ENCODE measurements at places on chromosomes 2 and 18.

GRCh38 chr2:136801661-136802060 is 36.3 kb downstream of the THSD7B start:
- DNase-seq, result no peak

GRCh38 chr2:72338076-72338475 is 190.4 kb upstream of the CYP26B1 start:
- no peak for DNase-seq

- no peak for DNase-seq
Observed at GRCh38 chr2:168635065-168635577, 167.3 kb upstream of the NOSTRIN start.

DNA sequence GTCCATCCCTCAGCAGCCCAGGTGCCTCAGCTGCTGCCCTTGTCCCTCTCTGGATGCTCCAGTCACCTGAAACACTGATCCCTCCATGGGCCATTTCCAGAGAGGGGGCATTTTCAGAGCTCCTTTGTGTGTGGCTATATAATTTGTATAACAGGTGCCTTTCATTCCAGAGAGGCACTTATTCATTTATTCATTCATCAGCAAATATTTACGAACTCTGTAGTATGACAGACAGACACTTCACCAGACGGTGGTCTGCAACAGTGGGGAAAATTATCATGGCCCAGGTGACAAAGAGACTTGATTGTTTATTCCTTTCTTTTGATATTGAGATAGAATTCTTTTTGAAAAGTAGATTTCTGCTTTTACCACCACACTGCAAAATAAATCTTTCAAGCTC is 361.7 kb downstream of the TMEM182 start:
- no peak for DNase-seq

DNA sequence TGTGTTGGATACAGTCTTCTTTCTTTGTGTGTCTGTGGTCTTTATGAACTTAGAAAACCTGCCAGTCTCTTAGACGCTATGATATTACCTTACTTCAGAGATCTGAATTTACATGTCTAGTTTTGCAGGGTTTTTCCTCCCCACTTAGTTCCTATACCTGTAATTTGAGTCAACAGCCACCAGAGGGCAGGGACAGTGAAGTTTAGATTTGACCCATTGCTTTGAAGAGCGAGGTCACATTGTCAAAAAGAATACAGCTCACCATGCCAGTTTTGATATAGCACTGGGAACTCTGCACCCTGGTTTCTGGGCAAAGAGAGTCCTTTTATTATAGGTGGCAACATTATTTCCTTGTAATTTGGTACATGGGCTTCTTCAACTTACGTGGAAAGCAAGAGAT is 102.3 kb downstream of the MAPK4 start:
- DNase-seq, result no peak

- DNase-seq, result no peak
Observed at GRCh38 chr2:134772493-134773169, 53.8 kb upstream of the TMEM163 start.

DNA sequence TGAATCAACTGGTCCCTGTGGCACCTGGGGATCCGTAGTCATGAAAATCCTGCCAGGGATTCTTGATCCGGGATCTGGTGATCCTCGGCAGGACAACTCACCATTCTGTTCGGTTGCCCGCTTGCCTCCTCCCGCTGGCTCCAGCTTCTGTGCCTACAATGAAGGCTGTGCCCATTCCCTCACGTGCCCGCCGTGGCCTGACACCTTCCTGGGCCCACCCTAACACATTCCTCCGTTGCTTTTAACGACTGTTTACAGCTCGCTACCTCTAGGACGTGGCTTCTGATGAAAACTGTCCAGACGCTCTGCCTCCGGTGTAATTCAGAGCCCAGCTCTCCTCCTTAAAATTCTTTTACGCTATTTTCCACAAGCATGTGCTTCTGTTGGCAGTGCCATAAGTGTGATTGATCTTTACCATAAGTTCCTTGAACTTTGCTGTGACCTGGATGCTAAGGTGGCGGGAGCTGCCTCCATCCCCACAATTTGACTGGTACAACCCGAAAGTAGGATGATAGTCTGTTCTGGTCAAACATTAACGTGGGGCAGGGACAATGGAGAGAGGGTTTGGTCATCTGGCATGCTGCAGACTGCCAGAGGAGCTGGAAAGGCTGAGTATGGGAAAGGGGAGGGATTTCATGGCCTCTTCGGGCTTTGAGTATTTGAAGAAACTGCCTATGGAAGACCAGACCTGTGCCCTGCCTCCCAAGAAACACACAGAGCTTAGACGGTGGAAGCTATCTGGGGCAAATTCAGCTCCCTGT is 206.8 kb upstream of the TNP1 start:
- DNase-seq, result no peak

DNA sequence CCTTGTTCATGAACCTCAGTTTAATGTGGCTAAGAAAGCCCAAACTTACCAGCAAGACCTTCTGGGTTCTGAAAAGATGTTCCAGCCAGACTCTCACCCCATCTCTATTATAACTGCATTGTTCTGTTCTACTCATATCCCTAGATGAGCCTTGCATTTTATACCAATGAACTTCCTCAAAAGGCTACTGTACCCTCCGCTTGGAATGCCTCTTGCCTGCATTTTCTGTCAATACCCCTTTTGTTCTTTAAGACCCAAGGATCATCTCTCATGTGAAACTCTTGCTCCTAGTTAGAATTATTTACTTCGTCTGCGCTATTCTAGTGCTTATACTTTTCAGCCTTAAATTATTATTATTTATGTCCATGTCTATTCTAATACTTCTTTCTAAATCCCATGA is 181.5 kb downstream of the MYO3B start:
- no peak for DNase-seq

DNA sequence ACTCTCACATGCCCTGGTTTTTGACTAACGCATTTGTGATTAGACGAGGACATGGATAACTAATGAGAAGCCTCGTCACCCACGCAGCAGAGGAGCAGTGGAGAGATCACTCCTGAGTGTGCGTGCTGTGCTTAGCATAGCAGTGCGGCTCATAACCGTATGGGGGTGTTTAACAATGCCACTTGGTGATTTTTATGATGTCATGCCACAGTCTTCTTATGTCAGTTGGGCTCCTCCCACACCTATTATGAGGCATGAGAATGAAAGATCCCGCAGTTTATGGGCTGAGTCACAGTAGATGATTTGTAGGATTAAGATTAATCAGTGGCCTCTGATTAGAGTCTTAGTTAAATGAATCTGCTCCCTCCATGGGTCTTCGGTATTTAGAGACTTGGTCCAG is 2.5 kb upstream of the SMIM21 start:
- DNase-seq, result no peak

DNA sequence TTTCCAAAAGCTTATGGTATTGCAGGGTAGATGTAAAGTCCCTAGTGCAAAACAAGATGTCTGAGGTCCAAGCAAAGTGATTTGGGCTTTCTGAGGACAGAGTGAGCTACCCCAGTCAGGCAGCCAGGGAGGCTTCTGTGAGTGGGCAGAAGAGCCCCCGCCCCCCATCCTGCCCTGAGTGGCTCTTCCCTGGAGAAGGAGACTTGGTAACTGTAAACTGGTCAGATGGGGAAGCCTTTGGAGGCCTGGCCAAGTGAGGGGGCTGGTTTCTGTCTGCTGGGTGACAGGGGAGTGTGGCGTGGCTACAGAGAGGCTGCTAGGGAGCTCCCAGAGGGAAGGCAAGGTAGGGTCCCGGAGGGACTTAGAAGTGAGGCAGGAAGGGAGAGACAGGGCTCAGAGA is 181.3 kb upstream of the HAAO start:
- no peak for DNase-seq

- DNase-seq, result no peak
Observed at GRCh38 chr2:194765723-194766122, 891.3 kb upstream of the SLC39A10 start.

DNA sequence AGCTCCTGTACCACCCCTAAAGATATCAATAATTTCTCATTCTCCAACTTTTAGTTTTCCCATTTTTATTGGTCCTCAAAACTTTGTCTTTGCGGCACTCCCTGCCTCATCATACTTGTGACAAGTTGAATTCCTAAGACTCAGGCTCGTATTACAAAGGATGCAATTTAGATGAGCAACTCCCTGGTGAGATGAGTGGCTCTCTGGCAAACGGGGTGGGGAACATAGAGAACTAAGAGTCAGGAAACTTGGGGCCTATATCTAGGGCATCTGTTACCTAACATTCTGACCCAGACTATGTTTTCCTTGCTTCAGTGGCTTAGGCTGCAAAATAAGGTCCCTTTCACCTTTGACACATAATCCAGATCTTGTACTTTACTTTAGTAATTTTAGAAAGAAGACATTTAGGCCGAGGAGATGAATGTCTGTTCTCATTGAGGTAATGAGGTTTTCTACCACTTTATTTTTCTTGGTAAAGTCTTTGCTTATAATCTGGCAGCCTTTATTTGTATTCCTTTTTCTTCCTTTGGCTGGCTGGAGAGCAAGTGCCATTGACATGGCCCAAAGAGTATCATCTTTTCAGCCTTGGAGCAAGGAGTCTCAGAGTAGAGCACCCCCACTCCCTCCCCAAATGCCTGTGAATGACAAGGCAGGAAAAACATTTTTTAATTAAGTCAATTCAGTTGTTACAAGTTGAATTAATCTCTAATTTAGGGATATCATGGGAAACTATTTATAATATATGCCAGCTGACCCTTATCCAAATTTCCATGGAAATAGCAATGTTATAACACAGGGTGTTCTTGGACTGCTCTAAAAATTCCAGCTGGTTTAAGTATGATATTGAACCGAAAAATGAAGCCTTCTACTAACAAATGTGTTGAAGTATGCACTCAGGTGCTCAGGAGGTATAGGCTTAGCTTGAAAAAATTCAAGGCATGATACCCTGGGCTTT is 15.2 kb downstream of the TSPYL6 start:
- DNase-seq, result no peak

GRCh38 chr2:153595939-153596338 is 117.4 kb upstream of the RPRM start:
- peak; percentile 79 for DNase-seq

- no peak for DNase-seq
Observed at GRCh38 chr2:66427300-66427699, 7.6 kb upstream of the MEIS1 start.

- DNase-seq, result no peak
Observed at GRCh38 chr2:17733599-17733998, 20.0 kb downstream of the SMC6 start.

DNA sequence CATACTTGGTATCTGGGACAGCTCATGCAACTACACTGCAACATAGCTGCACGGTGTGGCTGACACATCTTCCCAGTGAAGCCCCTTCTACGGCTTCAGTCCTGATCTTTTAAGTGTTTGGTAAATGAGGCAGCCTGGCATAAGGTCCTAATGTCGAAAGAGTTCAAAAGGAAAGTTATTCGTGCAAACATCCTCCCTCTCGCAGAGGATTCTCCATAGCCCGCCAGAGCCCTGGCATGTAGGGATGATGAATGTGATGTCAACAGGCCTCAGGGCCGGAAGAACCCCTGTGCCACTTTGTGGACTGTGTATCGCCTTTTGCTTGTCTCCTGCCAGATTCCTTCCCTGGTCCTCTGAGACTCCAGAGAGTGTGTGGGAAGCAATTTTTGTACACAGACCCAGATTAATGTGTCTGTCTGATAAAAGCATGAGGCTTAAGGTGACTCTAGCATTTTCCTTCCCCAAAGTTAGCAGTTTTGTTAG is 88.5 kb downstream of the SOCS6 start:
- DNase-seq, result no peak

DNA sequence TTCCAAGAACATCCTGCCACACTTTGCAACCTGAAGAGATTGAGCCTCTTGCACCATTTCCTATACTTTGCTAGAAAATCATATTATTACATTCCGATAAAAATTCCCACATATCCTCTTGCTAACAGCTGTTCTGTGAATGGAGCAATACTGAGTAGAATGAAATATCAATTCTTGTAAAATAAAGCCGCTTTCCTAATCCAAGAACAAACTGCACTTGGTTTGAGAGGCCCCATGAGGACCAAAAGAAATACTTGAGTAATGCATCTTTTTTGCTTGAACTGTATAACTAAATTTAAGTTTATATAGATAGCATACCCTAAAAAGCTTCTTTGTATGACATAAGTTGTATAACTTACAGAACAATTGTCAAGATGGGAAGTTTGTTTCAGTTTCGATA is 632.4 kb upstream of the SLC8A1 start:
- DNase-seq, result no peak
